ENCODE measurements at places on chromosomes 1 and 21.

GRCh38 chr21:32954353-32954752, 71.4 kb upstream of the OLIG2 start:
- DNase-seq = no peak

DNA sequence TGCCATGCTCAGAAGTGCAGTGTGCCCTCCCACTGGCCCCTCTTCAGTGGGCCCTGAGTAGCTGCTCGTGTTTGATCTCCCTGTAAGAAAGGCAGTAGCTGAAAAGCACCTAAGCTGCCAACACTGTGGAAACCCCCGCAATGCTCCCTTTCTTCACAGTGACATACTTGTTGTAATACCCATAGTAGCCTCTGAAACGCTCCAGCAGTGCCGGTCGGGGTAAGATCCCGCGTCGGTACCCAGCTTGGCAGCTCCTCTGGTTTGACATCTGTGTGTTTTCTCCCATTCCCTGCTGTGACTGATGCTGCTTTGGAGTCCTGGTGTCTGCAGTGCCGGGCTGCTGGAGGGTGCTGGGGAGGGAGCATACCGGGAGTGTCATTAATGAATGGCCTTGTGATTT, 3.6 kb downstream of the CHAF1B start:
- DNase-seq = no peak

GRCh38 chr1:181184621-181185020, 96.1 kb downstream of the IER5 start:
- no peak for DNase-seq

- no peak for DNase-seq
Observed at GRCh38 chr1:215900684-215901083, 333.6 kb downstream of the KCTD3 start.

DNA sequence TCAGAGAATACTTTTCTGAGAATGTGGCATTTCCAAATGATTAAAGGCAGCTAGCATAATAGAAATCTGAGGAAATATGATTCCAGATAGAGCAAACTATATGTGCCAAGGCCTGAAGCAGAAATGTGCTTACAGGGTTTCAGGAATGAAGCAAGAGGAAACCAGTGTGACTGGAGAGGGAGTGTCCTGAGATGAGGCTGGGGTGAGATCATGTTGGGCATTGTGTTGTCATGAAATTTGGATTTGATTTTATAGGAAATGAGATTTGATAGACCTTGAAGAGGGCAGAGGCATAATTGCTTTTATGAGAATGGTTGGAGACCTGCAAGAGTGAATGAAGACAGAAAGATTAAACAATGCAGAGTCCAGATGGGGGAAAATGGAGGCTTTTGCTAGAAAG, 338.1 kb upstream of the SNX7 start:
- no peak for DNase-seq

GRCh38 chr1:205332015-205332791, 10.7 kb upstream of the NUAK2 start:
- no peak for DNase-seq

DNA sequence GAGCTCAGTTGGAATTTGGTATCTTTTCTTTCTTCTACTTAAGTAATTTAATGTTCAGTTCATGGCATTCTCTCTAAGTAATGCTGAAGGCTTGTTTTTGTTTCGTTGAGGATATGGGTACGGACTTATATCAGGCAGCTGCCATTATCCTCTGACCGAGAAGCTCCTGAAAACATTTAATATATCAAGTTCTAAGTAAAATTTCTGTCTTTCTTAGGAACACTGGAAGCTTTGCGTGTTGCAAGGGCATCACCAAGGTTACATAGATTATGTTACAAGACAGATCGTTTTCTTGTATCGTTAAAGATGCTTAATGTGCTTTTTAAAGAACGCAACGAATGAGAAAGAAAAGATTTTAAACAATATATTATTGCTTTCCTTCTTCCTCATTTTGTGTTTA, 1.0 kb upstream of the GALNT2 start:
- no peak for DNase-seq

DNA sequence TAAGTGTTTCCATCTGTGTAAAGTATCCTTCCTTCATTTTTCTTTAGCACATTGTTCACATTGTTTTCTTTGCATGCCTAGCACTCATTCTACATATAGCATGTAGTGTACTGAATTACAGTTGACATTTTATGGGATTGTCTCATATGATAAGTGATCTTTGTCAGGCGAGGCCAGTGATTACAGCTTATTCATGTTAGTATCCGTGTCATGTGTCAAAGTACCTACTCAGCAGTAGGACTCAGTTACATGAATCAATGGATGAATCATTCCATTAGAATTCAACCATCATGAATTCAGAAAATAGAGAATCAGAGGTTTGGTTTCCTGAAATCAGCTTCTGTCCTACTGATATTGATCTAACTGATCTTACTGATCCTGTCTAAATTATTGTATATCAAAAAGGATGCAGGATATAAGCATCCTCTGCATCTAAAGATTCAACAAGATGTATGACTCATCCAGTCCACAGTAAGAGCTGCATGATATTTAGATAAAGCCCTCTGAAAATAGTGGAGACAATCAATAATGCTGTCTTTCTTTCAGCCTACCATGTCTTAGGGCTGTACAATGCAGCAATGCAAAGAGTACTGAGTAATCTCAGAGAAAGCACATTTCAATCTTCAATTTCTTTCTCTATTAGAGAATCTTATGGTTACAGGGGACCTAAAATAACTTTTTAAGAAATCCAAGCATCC, 20.7 kb upstream of the HRNR start:
- DNase-seq = no peak

DNA sequence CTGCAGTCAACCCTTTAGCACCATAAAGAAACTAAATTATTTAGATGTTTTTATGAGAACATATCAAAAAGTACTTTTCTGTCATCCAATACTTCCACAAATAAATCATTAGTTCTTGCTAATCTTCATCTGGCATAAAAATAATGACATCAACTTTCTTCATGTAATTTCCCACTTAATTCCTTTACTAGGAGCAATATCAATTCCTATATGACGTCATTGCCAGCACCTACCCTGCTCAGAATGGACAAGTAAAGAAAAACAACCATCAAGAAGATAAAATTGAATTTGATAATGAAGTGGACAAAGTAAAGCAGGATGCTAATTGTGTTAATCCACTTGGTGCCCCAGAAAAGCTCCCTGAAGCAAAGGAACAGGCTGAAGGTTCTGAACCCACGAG, 116.9 kb downstream of the PTPRC start:
- no peak for DNase-seq

- no peak for DNase-seq
Observed at GRCh38 chr1:155218854-155219591, 10.5 kb downstream of the MTX1 start.
